ENCODE measurements at places on chromosomes 12 and 14.

- no peak for DNase-seq
These were observed 148.1 kb downstream of the TSPAN9 start for GRCh38 chr12:3225154-3225795.

DNA sequence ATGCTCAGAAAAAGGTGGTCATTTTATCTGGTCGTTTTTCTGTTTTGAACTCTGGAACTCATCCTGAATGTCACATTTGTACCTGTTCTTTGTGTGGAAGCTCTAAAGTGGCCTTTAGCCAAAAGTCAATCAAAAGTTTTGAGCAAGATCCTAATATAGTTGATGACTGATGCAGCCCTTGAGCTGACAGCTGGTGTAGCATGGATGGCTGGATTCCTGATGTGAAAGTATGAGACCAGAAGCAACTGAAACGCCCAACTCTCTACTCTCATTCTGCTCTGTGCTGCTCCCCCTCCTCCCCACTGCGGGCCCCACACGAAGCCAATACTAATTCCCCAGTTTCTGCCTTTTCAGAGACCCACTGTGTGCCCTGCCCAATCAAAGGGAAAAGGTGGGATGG is 10.3 kb upstream of the MYH7 start:
- DNase-seq, result no peak

DNA sequence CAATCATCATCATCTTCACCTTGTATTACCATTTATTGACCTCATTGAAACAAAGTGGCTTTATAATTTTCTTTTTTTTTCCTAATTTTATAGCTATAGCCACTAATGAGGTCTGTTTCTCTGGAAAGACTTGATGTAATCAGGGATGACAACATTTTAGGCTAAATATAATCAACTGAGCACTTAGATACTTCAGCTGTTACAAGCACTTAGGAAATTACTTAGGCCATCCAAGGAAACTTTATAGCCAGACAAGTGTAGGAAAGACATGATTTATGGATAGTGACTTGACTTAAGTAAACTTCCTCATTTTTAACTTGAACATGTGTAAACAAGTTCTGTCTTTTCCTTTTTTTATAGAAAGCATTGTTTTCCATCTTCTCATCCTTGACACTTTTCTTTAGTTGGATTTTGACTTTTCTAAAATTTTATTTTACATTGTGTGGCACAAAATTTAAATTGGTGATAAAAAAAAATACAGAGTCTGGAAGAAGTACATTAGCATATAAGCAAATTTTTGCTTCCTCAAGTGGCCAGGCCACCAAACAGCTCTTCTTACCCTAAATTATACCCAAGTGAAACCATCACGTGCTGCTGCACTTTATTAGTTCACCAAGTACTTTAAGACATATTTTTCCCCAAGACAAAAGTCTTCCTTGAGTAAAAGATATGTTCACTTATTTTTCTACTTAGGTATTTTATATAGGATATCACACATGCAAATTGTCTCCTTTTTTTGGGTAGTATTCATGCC is 15.1 kb downstream of the CPNE8 start:
- no peak for DNase-seq

GRCh38 chr12:114018669-114019068 is 52.5 kb upstream of the RBM19 start:
- no peak for DNase-seq
